ENCODE measurements at places on chromosomes 13 and 19.

- DNase-seq: no peak
Observed at GRCh38 chr13:49683489-49683888, 7.8 kb downstream of the EBPL start.

DNA sequence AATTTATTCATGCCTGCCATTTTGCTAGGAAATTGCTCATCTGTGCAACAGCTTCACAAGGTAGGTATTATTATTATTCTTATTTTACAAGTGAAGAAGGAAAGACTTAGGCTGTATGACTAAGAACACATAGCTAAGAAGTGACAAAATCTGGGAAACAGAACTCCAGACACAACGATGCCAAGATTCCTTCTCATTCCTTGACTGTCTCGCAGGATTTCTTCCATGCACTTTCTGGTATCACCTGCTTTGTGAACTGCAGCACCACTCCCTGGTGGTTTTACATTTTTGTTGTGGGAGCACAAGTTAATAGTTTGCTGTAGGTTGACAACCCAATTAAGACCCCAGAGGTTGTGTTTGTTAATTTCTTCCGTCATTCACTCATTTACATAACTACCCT is 188.5 kb downstream of the LACC1 start:
- no peak for DNase-seq

DNA sequence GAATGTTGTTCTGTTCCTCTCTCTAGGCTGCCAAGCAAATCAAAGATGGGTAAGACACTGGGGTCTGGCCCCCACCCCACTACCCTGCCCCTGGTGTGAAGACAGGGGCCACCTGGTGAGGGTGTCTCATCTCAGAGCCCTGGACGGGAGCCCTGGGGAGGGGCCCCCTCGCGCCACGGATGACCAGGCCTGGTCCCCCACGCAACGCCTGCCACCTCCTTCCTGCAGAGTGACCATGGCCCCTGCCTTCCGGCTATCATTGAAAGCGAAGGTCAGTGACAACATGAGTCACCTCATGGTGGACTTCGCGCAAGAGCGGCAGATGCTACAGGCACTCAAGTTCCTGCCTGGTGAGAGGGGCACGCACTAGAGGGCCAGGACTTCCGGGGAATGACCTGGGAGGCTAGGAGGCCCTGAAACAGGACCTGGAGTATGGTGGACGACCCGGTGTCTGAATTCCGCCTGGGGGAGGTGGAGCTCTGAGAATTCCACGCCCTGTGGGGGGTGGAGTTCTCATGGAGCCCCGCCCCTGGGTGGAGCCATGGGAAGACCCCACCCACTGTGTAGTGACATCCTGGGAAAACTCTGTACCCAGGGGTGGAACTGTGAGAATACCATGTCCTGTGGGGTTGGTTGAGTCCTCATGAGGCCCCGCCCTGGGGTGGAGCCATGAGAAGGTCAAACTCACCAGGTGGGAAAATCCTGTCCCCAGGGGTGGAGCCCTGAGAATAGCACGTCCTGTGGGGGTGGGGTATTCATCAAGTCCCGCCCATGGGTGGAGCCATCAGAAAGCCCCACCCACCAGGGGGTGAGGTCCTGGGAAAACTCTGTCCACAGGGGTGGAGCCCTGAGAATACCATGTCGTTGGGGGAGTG is 6.1 kb downstream of the FSD1 start:
- DNase-seq: no peak

GRCh38 chr13:25085125-25085742 is 10.7 kb upstream of the PABPC3 start:
- no peak for DNase-seq

DNA sequence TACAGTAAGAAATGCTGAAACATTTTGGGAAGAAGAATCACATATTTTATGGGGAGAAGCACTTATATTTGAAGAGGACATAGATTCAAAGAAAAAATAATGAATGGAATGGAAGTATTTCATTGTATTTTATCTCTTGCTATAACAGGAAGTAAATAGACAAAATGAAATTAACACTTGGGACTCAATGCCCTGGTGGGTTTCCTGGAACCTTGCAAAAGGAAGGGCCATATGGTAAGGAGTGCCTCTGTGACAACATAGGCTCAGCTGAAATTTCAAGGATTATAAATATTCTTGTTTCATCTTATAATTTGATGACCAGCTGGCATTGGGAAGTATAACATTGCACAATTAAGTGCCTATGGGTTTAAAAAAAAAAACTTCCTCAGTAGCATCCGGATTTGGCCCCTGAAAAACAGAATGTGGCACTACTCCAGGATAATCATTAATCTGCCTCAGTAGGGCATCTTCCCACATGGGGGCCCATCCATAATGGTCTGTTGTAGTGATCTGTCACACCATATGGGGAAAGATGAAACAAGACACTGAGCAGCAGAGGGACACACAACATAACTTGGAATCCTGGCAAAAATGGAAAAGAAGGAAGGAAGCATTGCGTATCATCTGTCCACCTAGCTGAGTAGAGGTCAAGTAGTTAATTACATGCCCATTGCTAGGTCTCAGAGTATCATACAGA is 321.6 kb downstream of the NDFIP2 start:
- DNase-seq: no peak

GRCh38 chr13:89363144-89363543 is 1692.0 kb downstream of the SLITRK5 start:
- no peak for DNase-seq

DNA sequence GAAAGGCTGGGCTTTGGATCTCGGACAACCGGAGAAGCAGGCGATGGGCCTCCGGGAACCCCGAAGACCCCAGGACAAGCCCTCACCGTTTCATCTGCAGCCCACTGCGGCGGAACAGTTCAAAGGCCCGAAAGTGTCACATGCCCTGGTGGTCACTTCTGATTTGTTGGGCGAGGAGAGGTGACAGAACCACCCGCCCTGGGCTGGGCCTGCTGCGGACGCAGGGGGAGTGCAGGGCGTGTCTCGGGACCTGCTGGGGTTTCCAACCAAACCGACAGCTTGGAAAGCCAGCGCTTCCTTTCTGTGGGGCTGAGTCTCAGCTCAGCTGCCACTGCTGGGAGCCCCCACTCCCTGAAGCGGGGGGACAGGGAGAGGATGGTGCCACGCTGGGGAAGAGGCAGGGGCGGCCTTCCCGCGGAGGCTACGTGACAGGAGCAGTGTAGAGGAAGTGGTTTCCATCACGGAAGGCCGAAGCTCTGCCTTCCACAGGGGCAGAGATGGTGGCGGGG is 22.8 kb upstream of the ZBTB7A start:
- no peak for DNase-seq

DNA sequence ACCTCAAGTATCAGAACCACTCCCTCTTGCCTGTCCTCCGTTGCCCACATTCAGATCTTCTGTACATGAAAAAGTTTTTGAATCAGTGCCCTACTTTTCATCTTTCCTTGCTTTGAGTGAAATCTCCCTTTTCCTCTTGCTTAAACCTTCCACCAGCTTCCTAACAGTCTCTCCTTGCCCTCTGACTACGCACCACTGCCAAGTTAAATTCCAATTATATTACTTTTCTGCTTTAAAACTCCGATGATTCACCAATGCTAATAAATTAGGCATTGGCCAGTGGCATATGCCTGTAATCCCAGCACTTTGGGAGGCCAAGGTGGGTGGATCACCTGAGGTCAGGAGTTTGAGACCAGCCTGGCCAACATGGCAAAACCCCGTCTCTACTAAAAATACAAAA is 30.7 kb upstream of the RFXAP start:
- DNase-seq: no peak

DNA sequence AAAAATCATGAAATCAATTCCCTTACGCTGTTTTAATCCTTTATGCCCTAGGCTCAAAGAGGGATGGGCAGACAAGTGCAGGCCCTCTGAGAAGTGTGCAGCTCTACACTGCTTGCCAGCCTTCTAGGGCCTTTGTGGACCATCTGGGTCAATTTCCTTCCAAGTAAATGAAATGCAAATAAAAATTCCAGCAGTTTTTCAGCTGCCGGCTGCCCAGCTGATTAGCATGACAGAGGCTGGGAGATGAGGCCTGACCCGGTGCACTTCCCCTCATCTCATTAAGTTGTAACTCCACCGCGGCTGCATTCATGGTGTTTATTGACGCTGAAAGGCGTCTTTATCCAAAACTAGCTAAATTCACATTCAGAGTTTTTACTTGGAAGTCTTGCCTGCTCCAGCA is 47.5 kb upstream of the GSX1 start:
- no peak for DNase-seq

DNA sequence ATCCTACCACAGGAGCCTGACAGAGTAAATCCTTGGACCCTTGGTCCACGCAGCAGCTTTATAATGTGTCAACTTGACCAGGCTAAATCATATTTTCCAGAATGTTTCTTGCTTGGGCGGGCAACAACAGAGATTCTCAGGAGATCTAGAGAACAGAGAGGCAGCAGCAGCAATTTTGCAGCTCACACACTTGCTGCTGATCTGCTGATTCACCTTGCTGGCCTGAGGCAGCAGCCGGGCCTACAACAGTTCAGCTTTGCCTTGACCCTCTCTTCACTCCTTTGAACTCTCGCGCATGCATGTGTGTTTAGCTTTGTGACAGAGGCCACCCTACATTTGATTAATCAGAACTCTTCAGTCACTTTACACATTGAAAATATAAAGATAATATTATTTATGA is 159.3 kb downstream of the UGGT2 start:
- DNase-seq: no peak

DNA sequence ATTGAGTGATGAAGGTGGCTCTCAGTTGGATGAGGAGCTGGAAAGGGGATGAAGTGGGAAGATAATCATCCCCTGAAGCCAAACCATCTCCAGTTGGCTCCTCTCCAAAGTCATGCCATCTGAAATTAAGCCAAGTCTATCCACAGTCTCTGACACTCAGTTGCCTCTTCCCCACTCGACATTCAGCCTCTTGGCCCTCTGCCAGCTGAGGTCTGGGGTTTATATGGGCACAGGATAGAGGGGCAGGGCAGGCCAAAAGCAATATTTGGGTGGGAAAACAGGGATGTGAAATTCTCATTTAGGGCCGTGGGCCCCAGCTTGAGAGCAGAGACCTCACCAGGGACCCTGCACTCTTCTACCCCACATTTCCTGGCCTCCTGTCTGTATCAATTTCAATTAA is 85.9 kb downstream of the SLITRK1 start:
- DNase-seq: no peak

GRCh38 chr13:51495316-51495715 is 42.5 kb upstream of the INTS6 start:
- no peak for DNase-seq

Data from activated T-cell treated with anti-CD3 and anti-CD28 coated beads for 4 hours (primary cell).